Natural killer cell treated with Interleukin-12 subunit alpha and Interleukin-12 subunit beta and Interleukin-15 and Interleukin-18, amount 100 ng/mL, for 72 hours (primary cell): ENCODE measurements at places on chromosomes 7 and 10.

DNA sequence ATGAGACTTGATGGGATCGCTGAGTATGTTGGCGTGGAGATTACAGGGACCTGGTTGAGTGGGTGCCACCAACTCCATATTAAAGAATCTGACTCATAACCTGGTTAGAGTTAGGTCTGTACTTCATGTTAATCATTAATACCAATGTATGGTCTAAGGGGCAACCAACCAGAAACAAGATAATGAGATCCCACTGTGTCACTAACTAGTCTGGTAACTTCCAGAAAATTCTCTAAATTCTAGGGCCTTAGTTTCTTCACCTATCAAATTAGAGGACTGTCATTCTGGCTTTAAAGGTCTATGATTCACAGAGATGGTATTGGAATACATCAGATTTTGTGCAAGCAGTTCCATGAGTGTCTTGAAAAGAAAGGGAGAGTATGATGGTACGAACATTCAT is 102.2 kb downstream of the SNX10 start:
- no peak for DNase-seq

GRCh38 chr7:148242294-148242821 is 348.2 kb upstream of the C7orf33 start:
- no peak for DNase-seq

DNA sequence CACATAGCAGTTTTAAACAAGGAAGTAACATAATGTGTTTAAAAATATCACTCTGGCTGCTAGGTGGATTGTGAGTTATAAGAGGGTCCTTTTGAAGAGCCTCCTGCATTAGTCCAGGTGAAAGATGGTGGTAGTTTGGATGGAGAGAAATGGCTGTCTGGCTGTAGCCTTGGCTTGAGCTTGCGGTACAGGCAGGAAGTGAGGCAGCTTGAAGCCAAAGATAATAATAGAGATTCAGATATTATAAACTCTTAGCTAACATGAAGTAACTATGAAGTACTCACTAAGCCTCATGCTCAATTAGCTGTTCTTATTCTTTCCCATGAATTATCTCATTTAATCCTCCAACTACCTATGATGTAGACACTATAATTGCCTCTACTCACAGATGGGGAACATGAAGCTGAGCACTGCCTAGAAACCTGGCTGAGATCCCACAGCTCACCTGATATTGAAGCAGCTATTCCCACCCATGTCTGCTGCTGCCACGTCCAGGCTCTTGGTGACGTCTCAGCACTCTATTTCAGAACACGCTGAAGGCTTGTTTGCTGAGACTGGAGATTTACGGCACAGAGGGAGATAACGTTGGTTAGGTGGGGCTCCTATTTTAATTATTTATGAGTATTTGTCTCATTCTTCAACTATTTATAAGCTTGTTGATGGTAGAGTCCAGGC is 10.4 kb downstream of the C10orf120 start:
- no peak for DNase-seq

- DNase-seq: no peak
Measured at GRCh38 chr7:102045681-102046372, 228.4 kb downstream of the CUX1 start.

DNA sequence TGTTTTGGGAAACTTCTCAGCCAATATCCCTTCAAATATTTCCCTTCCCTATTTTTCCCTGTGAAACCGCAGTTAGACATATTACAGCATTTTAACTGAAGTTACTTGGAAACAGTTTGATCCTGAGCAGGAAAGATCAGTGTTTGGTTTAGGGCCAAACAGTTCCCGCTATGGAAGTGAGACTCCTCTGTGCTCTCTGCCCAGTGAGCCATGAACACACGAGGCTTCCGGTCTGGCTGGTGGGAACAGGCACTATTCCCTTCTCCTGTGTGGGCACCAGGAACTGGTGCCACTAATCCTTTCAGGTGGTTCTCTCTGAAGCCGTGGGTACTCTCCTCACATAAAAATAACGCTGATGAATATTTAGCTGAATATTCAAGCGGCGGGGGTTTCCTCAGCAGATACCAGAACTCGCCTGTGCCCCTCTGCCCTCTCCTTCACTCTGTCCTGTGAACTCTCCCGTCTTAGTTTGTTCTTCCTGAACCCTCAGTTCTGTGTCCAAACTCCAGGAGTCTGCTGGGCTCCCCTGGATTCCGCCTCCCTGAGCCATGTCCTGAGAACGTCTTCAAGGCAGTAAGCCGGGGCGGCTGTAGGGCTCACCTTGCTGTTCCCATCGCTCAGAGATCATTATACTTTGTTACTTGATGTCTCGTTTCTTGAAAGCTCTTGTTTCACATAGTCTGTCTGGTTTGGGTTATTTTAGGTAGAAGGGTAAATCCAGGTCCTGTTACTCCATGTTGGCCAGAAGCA is 25.7 kb downstream of the FOXL3 start:
- DNase-seq: peak; percentile 12

- DNase-seq: no peak
Measured at GRCh38 chr10:95229724-95230627, 35.9 kb downstream of the ACSM6 start.

GRCh38 chr10:34121781-34122622 is 693.1 kb downstream of the PARD3 start:
- DNase-seq: no peak

DNA sequence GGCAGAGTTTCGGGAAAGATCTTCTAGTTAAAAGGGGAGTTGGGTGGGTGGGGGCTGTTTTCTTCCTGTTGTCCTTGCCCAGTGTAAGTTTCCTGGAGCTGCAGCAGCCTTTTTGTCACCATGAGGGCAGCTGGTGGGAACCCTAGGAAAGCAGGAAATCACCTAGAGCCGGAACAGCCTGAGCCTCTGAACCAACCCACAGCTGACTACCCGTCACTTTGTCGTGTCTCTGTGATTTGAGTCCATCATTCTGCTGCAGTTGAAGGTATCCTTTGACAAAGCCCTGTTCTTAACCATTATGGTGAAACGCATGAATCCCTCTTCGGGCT is 1.2 kb upstream of the C10orf143 start:
- no peak for DNase-seq

DNA sequence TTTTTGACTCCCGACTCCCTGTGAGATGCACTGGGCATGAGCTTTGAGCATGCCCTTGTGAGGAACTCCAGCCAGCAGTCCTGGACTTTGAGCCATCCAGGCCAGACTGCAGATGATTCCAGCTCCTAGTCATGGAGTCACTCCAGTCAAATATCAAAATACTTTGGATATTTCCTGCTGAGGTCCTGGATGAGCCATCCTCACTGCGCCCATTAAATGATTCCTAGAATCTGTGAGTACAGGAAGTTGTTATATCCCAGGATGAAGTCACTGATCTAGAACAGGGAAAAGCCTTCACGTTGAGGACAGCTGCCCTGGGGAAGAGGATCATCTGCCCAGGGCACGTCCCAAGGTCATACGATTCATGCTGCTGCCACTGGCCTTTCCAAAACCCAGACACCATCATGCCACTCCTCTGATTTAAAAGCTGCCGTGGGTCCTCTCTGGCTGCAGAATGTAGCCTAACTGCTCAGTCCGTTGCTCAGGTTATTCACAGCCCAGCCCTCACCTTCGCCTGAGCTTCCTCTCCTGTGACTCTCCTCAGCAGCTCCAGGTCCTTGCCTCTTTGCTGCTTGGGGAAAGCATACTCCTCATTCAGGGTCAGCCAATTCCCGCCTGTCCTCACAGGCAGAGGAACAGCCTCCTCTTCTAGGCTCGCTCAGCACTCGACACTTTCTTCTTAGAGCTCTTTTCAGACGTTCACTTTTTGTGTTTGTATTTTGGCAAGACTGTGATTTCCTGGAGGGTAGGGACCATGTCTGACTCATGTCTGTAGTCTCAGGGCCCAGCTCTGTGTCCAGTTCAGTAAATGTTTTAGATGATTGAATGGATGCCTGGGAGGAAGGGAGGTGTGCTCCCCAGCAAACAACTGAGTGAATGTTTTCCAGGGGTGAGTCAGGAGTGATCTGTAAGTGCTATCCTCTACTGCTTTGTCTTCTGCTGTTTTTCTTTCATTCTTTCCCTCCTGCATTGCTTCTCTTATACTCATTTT is 157.8 kb downstream of the SNX10 start:
- no peak for DNase-seq

DNA sequence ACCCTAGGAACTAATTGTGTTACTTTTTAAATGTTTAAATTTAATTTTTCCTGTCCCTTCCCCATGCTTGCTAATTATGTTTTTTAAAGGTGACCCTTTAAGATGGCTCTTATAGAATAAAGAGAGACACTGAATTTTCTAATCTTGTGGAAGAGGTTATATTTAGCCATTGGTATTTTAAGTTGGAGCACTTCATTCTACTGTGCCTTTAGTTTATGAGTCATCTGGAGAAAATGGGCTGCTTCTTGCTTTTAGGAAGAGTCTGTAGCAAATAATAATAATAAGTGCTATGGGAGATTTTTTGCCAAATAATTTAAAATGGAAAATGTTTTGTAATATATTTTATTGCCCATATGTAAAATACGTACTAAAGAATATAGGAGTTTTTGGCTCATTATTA is 139.7 kb downstream of the ADK start:
- no peak for DNase-seq

DNA sequence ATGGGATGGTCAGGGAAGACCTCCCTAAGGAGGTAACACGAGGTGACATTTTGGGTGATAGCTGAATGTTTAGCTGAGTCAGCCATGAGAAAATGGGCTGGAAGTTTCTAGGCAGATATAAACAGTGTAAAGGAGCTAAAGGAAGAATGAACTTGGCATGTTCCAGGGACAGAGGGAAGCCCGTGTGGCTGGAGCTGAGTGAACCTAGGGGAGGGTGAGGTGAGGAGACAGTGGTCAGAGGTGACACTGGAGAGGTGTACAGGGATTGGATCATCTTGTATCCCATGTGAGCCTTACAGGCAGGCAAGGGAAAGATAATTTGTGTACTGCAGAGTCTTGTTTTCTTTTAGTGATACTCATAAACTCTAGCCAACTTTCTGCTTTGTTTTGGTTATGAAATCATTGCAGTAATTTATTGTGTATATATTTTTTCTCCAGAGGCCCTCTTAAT is 1.8 kb downstream of the STARD3NL start:
- no peak for DNase-seq

- DNase-seq: no peak
Measured at GRCh38 chr10:105024184-105024583, 383.1 kb downstream of the SORCS3 start.

DNA sequence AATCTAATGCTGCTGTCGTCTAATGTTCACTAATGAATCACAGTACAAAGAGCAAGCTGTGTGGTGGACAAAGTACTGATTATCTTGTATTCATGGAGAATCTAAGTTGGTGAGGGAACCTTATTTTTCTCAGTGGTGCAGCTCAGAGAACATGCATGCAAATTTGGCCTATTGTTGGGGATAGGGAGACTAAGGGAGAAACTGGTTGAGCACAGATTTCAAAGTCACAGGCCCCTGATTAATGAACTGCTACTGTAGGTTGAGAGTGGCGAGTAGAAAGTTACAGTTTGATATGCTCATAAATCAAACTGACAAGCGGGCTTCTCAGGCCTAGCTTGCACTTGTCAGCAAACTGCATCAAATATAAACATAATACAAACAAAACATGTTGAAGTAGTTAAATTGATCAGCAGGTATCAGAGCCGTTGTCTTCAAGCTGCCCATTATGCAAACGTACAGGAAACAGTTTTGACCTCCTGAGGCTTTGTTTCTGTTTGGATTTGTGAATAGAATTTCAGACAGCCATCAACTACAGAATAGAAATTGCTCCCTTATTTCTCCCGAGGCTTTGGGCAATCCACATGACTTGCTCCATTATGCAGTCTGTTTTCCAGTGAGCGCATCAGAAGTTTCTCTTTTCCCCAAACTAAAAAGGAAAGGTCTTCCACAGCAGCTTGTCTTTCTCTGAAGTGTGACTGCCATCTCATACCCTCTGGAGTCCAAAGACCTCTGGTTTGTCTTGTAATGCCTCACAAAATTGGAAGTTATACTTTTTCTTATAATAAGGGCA is 215.8 kb downstream of the FOXP2 start:
- DNase-seq: no peak

GRCh38 chr7:108293149-108293612 is 163.0 kb upstream of the LAMB4 start:
- DNase-seq: no peak

DNA sequence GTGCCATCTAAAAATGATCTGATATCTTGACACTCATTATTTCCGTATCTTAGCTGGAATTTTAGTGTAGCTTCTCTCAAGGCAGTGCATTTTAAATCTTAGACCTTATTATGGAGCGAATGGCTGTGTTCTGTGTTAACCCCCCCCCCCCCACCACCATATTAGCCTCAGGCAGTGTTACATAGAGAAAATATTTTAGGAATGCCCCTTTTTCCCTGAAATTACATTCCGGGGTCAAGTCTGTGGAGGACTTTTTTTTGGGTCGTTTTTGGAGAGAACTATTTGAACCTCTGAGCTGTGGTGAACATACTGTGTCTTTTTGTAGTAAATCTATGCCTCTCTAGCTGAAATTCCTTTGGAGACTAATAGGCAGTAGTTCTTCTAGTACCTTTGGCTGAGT is 3.1 kb downstream of the CCDC126 start:
- DNase-seq: no peak

- DNase-seq: no peak
Measured at GRCh38 chr7:42493436-42494198, 256.6 kb upstream of the GLI3 start.

- no peak for DNase-seq
Measured at GRCh38 chr7:66187905-66188304, 17.2 kb upstream of the TPST1 start.

DNA sequence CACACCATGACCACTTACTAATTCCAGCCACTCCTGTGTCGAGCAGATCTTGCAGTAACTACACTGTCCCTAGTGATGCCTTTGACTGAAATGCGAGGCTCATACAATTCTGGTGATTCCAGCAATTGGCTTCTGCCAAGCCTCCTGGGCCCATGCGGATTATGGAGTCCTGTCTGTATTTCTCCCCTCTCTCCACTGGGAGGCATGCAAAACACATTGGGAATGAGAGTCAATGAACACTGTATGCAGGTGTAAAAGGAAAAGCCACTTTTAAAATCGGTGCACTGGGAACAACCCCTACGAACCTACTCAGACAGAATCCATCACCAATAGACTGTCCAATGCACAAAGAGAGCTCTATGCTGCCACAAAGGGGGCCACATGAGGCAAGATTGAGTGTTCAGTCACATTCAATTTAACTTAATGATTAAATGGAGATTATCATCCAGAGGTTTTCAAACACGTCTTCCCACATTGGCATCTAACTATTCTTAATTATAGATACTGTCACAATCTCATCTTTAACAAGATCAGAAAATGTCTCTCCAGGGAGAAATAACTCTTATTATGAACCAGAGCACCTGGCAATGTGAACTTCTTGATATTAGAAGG is 550.6 kb downstream of the GLRX3 start:
- no peak for DNase-seq

GRCh38 chr7:100763556-100764140 is 30.3 kb downstream of the ZAN start:
- DNase-seq: no peak

GRCh38 chr7:151091431-151091830 is 5.2 kb downstream of the AGAP3 start:
- no peak for DNase-seq

GRCh38 chr10:63515002-63515763 is 6.0 kb upstream of the REEP3 start:
- DNase-seq: no peak
